ENCODE measurements at places on chromosomes 4 and X.

- no peak for DNase-seq
These were observed 10.3 kb downstream of the GUCY1B1 start for GRCh38 chr4:155769090-155769489.

- no peak for DNase-seq
These were observed 343.5 kb upstream of the GATB start for GRCh38 chr4:152104356-152104755.

GRCh38 chr4:168933423-168933822, 76.6 kb downstream of the CBR4 start:
- no peak for DNase-seq

DNA sequence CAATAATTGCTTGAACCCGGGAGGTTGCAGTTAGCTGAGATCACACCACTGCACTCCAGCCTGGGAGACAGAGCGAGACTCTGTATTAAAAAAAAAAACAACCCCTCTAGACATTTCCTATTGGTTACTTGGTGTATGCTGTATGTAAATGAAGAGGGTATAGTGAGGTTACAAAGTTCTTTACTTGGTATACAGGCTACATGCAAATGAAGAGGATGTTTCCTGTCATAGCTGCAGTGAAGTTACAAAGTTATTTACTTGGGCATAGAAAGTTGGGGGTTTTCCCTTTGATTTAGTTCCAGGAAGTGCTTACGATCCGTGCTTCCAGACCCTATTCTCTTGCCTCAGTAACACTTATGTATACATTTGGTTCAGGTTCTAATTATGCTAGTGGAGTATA, 38.4 kb upstream of the CLNK start:
- DNase-seq = no peak

DNA sequence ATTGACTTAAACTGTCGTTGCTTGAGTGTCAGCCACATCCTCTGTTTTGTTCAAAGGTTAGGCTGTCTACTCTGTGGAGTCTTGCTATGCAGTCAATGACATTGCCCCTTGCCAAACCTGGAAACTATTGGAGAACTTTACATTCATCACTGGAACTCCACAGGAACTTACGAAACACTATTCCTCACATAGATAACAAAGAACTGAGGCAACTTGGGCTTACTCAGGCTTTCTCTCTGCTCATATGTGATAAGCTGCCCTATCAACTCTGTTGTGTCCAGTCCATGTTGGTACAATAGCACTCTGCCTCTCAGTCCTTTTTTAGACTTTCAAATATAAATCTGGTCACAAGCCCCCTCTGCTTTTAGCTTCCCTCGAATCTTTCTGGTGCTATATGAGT, 9.4 kb downstream of the NPY5R start:
- no peak for DNase-seq

GRCh38 chr4:95640311-95640710, 91.5 kb upstream of the UNC5C start:
- DNase-seq = no peak

- no peak for DNase-seq
These were observed 58.0 kb upstream of the KLHL13 start for GRCh38 chrX:118174516-118175098.

Measured in stimulated activated CD4-positive, alpha-beta T cell treated with anti-CD3 and anti-CD28 coated beads, Interleukin-1b, Interleukin-23, amount 100 ng/mL, for 1 hour (primary cell).